ENCODE measurements at places on chromosomes 1 and 21. TPM values are rescaled to one million over a fixed set of nuclear protein-coding genes. Genes with fewer than 3 reads are reported as not detected.

The LYST gene
- polyA plus RNA-seq, result 5.2 TPM

The C1QB gene
- polyA plus RNA-seq, result 17.0 TPM

The RGS5 gene
- polyA plus RNA-seq, result 3.4 TPM

The ANGPTL3 gene
- not detected for polyA plus RNA-seq

The OR2T3 gene
- polyA plus RNA-seq, result not detected

All from pancreas (tissue), 10 donors.